Activated CD4-positive, alpha-beta T cell treated with anti-CD3 and anti-CD28 coated beads, Interleukin-2, amount 50 U/mL, for 48 hours (primary cell): ENCODE measurements at places on chromosomes 3 and 15.

DNA sequence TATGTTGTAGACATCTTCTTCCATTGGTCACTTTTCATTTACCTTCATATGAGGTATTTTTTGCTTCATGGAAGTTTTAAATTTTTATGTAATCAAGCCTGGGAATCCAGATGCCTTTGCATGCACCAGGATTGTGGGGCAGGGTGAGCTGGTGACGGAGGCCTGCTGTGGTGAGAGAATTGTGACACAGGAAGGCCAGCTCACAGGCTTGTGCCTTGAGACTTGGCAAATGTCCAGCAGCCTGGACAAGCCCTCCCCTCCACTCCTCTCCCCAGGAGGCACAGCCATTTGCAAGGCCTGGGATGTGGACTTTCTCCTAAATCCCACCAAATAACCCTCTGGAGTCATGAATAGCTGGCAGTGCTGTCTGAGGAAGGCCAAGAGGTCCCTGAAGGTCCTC is 67.4 kb downstream of the RHCG start:
- DNase-seq = no peak

- peak; percentile 41 for DNase-seq
These were observed 2.3 kb downstream of the LRRC28 start for GRCh38 chr15:99253381-99254090.

- no peak for DNase-seq
These were observed 471.5 kb upstream of the AGTR1 start for GRCh38 chr3:148226246-148226645.

DNA sequence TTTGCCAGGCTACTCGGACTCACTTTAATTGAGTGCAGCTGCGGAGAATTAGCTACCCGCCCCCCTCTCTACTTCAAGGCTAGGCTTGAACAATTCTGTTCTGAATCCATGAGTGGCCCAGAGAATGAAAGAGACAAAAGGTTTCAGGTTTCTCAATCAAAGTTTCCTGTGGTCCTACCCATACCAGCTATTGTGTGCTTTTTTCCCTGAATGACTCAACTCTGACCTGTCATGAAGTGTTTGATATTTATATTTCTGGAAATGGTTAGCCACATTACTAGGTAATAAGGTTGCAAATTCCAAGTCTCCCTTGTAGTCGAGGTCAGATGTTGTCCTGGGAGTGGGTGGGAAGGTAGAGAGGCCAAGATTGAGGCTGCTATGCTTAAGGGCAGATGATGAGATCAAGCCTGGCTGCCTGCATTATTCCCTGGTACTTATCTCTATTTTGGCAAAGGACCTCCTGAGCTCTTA is 392.7 kb upstream of the TBL1XR1 start:
- DNase-seq = no peak
